Dermis blood vessel endothelial cell (primary cell): ENCODE measurements at places on chromosomes 6 and 20.

DNA sequence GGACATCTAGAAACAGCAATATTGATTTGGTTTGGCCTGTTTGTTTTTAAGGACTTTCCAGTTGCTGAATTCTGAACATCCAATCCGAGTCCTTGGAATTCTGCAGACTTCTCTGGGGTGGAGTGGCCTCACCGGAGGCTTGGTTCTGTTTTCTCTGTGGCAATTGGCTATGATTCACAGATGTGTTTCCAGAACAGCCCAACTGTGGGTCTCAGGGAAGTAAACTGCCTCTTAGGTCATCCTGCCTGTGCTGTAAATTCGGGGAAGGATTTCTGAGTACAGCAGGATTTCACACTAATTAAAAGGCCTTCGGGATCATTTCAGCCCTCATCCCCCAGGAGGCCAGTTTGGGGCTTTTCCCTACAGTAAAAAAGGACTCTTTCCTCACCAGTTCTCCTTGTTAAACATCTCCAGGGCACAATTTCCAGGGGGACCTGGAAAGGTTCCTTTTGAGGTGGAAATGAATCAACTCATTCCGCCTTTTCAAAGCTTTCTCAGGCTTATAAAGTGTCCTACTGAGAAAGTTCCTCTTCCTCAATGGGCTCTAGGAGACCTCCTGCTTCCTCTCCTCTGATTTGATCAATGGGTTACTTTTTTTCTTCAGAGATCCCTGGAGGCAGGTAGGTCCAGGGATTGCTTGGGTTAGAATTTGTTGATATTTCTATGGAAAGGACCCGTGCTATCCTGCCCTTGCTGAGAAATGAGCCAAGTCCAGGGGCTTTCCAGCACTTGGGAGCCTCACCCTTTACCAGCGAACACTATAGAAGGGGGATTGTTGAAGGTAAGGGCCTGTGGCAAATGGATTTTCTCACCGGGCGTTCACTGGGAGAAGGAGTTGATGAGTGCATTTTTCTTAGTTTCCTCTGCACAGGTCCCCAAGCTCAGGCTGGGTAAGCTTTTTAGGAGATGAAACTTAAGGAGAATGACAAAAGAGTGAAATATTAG, 114.6 kb downstream of the CLIC5 start:
- DNase-seq: no peak

DNA sequence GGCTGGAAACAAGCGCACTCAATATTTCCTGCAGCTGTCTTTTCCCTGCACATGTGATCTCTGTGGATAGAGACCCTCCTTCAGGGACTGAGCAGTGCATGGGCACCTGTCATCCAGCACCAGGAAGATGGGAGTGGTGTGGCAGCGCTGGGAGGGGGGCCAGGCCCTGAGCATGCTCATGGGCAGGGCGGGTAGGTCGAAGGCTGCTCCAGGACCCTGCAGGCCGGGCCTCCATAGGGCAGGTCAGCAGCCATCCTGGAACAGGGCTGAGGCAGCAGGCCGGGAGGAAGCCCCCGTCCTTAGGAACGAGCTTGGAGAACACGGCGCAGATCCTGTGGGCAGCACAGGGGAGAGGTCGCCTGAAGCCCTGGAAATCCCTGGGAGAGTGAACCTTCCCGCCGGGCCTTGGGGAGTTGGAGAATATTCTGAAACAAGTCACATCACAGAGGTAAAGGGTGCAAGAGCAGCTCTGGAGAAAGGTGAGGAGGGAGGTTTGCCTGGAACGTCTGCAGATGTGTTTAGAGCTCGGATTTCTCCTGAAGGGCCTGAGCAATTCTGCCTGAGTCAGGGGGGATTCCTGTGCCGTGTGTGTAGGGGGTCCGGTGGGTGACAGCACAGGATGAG, 133.2 kb downstream of the SMOC2 start:
- no peak for DNase-seq

GRCh38 chr6:26197636-26197932, 110.4 kb downstream of the HFE start:
- no peak for DNase-seq

DNA sequence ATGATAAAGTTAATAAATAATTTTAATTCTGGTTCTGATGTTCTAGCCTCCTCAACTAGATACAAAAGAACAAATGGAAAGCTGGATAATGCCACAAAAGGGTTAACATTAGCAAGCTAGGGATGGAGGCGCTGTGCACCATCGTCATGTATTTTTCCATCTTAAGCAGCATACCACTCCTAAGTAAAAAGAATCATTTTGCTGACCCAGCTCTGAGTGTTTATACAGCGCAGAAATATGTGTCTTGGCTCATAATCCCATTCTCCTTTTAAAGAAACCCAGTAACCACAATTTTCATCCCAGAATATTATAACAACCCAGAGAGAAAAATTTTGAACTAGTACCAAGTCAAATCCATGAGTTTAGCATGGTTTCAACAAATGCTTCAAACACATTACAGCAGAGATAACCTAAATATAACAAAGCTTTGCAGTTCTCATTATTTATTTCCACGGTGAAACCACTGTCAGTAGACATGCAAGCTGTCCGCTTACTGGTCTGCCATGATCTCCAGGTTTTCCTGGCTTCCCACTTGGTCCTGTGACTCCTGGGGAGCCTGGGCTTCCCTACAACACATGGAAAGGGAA, 111.1 kb downstream of the COL12A1 start:
- no peak for DNase-seq

GRCh38 chr6:71476371-71476770, 187.8 kb downstream of the OGFRL1 start:
- no peak for DNase-seq

DNA sequence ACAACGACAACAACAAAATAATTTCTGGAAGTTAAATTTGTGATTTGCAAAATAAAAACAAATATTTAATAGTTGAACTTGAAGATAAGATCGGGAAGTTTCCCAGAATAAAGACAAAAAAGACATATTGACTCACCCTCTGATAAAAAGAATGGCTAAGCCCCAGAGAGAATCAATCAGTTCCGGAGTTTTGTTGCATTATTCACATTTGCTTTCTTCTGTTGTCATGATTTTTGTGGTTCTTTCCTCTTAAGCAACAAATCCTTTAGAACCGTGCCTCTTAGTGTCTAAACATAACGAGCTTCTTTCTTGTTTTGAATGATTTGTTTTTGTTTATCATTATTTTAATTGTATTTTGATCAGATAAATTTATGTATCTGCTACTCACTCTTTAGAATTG, 337.7 kb upstream of the PRND start:
- DNase-seq: no peak

GRCh38 chr6:26532699-26533531, 5.3 kb upstream of the HMGN4 start:
- peak; percentile 92 for DNase-seq

GRCh38 chr6:24053057-24053456, 73.0 kb upstream of the NRSN1 start:
- no peak for DNase-seq

- no peak for DNase-seq
These were observed 106.6 kb downstream of the NOL4L start for GRCh38 chr20:32478576-32478975.

GRCh38 chr20:34997131-34997561, 41.5 kb downstream of the MYH7B start:
- DNase-seq: no peak

- DNase-seq: peak; percentile 20
These were observed 187.0 kb downstream of the PDE7B start for GRCh38 chr6:136038531-136038930.

- DNase-seq: no peak
These were observed 14.8 kb downstream of the SLC17A5 start for GRCh38 chr6:73639040-73639439.

GRCh38 chr6:37807656-37808055, 11.9 kb upstream of the ZFAND3 start:
- DNase-seq: no peak

DNA sequence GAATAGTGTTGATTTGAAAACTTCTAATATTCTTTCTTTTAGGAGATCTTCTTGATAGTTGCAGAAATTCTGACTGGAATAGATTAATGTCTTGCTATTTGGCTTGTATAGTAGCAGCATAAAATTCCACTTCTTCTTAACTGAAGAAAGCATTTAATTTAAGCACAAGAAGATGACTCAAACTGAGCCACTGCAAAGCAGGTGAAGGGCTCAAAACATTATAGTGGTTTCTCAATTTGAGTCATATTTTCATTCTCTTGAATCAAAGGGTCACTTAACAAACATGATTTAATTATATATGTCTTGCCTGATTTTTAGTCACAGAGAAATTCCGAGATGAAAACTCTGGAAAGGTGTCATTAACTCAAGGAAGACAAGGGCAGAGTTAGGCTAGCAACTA, 239.3 kb downstream of the ZNF217 start:
- no peak for DNase-seq

- DNase-seq: no peak
These were observed 107.8 kb downstream of the OGFRL1 start for GRCh38 chr6:71396410-71396801.

GRCh38 chr6:72959821-72960220, 265.5 kb downstream of the KHDC1L start:
- no peak for DNase-seq

DNA sequence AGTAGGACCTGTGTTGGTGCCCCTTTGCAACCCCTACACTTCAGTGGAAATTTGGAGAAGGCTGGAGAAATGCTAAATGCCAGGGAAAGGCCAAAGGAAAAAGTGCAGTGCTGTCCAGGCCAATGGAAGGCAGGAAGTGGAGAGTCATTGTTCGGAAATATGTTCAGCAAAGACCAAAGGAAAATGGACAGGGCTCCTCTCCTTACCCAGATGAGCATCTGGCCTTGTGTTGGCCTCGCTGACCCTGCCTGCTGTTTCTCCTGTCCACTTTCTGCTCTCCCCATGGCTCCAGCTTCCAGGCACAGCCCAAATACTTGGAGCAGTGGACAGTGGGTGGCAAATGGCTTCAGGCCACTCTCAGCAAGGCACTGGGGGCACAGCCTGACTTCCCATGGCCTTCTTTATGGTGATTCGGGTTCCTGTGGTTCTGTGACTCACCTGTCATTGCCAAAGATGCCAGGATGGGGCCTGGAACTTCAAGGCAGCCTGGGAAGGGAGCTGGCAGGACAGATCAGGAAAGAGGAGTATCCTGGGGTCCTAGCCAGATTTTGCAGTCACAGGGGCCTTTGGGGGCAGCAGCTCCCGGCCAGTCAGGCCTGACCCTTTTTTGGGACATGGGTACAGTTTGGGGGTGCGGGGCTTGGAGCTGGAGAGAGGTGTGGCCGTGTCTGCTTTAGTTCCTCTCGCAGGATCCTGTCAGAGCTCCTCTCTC, 190.9 kb upstream of the SLC24A3 start:
- no peak for DNase-seq

DNA sequence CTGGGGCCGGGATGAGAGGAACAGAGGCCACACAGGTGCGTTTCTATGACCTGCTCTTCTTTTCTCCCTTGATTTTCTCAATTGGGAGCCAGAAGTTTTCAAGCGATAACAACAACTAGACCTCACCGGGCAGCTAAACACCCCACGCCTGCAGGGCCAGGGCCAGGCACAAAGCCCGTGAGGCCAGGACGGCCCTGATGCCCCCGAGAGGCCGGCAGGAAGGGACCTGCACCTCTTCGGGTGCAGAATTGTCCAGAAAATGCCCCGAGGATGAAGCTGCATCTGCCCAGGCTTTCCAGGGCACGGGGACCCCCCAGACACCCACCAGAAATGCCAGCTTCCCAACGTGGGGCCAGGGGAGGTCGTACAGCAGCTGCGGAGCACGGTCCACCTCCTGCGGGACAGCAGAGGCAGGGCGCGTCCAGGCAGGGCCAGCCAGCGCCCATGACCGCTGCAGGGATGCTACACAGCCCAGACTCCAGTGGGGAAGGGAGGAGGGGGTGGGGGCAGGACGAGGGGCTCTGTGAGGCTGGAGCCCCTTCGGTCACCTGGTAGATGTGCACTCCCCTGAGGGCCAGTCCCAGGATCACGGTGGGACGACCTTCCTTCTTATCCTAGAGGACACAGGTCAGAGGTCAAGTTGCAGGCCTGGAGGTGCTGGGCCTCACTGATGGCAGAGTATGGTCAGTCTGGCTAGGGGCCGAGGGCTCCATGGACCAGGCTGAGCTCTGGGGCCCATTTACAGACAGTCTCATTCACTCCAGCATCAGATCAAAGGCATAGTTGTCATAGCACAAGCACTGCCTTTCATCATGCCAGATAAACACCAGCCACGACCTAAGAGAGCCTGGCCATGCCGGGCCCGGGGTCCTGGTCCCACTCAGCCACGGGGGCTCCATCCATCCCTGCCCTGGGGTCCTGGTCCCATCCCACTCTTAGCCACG, 16.4 kb downstream of the FRMD1 start:
- DNase-seq: no peak

DNA sequence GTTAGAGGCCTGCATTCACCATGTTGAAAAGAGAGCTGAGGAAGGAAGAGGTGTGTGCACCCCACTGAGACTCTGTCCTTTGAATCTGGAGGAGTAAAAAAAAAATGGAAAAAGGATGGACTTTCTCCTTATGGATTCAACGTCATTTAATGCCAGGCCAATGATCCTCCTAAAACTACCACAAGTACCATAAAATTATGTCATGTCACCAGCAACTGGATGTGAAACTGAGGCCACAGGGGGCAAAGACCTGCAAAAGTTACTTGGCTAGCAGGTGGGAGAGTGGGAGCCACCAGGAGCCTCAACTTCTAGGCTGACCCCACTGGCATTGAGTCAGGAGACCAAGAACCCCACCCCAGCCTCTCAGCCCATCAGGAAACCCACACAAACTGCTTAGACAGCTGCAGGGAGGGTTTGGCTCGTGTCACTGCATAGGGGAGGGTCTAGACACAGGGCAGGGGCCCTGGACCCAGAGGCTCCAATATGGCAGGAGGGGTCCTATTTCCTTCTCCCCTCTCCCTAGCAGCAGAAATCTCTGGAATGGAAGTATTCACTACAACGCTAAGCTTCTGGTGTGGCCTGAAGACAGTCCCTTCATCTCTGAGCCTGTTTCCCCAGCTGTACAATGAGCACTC, 11.0 kb downstream of the PCK1 start:
- no peak for DNase-seq

GRCh38 chr6:120938164-120938875, 396.0 kb downstream of the TBC1D32 start:
- DNase-seq: no peak

DNA sequence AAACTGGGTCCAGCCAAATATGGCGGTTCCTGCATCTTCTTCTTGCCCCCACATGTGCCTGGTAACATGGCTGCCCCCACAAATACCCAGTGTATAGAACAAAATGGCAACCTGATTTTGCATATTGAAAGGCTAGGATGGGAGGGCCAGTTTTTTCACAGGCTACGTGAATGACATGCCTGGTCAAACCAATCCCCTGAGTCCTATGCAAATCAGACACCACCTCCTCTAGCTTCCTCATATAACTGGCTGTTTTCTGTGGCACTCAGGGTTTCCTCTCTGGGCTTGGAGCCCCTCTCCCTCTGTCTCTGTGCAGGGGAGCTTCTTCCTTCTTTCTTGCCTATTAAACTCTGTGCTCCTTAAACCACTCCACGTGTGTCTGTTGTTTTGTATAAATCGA, 372.1 kb downstream of the KIF16B start:
- DNase-seq: no peak

GRCh38 chr20:47118641-47119040, 224.0 kb downstream of the EYA2 start:
- no peak for DNase-seq

- no peak for DNase-seq
These were observed 154.3 kb upstream of the PTPN1 start for GRCh38 chr20:50355590-50356524.
